ENCODE measurements at places on chromosomes 3 and 15.
A peak's percentile ranks its signal among the peaks of the same experiment; 100 is the strongest.

DNA sequence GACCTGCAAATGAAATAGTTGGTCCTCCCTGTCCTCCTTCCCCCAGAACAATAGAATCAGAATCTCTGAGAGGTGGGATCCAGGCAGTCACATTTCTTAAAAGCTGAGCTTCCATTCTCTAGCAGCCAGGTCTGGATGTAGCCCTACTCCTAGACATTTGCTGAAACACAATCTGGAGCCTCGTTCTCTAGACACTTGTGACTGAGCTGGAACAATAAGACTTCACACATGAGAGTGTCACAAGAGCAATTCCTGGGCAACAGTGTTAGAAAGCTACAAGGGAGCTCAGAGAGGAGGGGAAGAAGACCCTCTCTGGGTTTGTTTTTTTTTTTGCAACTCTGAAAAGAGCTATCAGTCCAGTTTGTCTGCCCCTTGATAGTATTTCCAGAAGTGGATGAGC lies 14.5 kb downstream of the CORO2B start:
- no peak for DNase-seq

- no peak for DNase-seq
Measured at GRCh38 chr3:88298189-88298588, 148.4 kb downstream of the C3orf38 start.

GRCh38 chr3:140568842-140569520 lies 108.9 kb upstream of the TRIM42 start:
- peak; percentile 16 for DNase-seq

GRCh38 chr3:52183786-52184445 lies 14.0 kb upstream of the ALAS1 start:
- DNase-seq: no peak

GRCh38 chr3:69292185-69292584 lies 93.7 kb downstream of the FRMD4B start:
- no peak for DNase-seq

- no peak for DNase-seq
Measured at GRCh38 chr3:161343540-161343939, 27.8 kb downstream of the SPTSSB start.

- DNase-seq: no peak
Measured at GRCh38 chr15:94036156-94036555, 195.2 kb upstream of the MCTP2 start.

DNA sequence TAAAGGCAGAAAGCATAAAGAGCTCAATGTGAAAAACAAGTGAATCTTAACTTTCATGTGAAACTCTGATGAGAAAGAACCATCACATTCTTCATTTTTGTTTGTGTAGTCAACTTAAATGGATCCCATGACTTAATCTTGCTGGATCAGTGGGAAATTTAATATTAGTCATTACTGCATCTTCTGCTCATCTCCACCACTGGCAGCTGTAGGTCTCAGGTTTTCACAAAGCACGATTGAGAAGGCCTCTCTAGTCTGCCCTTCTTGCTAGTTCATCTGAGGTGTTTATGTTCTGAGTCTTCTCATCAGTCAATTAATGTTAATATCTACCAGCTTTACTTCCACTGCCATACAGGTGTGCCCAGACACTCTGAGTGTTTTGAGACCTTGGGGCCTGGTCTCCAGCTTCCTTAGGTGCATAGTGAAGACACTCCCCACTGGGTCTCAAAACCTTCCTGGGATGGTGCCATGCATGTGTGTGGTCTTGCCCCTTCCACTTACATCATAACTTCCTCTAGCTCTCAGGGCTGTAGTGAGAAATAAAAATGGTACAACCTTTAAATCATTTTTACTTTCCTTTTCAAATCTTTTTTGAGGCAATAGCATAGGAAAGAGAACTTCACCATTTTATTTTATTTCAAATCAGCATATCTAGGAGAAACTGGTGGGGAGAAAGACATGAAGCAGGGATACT lies 421.6 kb upstream of the CBLB start:
- no peak for DNase-seq

- DNase-seq: no peak
Measured at GRCh38 chr15:43429687-43430086, 58.8 kb downstream of the TUBGCP4 start.
